ENCODE measurements at places on chromosomes 11 and 22. TPM values are rescaled to one million over a fixed set of nuclear protein-coding genes. Genes with fewer than 3 reads are reported as not detected.

DAGLA gene
- total RNA-seq = 2.3 TPM

P2RX6 gene
- total RNA-seq = 0.64 TPM

GAL3ST1 gene
- not detected for total RNA-seq

PLEKHA7 gene
- total RNA-seq = 48.2 TPM

ACTN3 gene
- total RNA-seq = 0.44 TPM

All from esophagus mucosa (tissue), 1 donor.